Psoas muscle (tissue), 8 donors: ENCODE measurements at places on chromosomes 11 and 22.

GRCh38 chr11:64534391-64534801 is 56.6 kb upstream of the SLC22A12 start:
- DNase-seq = no peak

- DNase-seq = no peak
These were observed 2.5 kb downstream of the USP18 start for GRCh38 chr22:18152519-18152918.

DNA sequence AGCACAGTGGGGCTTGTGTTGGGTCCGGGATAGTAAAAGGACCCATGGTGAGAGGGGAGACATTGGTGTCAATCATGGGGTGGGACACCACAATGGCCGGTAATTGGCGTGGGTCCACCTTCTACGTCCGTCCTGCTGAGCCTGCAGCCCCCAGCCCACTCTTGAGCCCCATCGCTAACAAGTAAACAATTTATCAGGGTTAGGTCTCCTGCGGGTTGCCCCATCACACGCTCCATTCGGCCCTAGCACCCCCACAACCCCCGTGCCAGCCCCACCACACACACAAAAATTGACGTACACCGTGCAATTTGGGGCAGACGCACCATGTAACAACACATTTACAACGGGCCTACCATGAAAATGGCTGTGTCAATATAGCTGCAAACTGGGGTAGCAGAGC is 86.5 kb upstream of the HTATIP2 start:
- DNase-seq = no peak

GRCh38 chr22:43897751-43898261 is 6.0 kb upstream of the PNPLA5 start:
- no peak for DNase-seq

DNA sequence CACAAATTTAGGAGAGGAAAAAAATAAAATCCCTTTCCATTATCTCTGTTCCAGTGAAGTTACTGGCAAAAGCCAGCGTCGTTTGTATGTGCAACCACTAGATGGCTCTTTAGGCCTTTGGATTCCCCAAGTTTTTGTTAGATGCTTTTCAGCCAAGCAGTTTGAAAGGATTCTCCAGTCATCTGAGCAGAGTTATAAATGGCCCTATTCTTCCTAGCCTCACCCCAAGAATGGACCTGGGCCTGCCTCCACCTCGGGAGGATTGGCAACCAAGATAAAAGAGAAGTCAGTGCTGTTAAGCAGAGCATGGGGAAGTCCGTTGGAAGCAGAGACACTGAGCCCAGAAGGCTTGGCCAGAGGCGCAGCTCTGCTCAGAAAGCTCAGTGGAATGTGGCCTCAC is 15.4 kb downstream of the FAM181B start:
- DNase-seq = no peak

- no peak for DNase-seq
These were observed 24.3 kb upstream of the OR5B12 start for GRCh38 chr11:58466293-58466692.

DNA sequence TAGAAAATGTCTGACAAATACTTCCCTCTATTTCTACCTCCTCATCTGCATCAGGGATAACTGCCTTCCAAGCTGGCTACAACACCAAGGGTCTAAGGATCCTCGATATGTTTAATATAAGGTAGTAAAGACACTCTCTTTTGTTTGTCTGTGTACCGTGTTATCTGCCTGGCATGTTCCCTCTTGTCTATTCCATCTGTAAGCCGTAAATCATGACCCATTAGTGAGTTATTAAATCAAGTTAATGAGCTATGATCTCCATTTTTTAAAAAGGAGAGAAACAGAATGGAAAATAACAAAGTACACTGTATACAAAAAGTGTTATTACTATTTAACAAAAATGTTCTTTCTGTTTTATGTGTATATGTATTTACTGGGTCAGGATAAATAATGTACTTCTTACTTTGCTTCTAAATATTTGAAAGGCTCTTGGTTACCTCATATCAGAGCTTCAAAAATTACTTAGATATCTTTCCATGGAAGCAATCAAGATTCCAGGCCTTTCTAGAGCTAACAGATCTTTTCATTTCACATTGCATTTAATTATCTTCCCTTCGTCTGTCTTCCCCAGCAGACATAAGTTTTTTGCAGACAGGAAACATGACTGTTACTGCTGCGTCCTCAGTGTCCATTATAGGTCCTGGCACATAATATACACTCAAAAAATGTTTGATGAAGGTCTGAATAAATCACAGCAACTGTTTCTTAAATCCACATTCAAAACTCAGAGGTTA is 342.6 kb upstream of the CCDC90B start:
- no peak for DNase-seq

- no peak for DNase-seq
These were observed 32.5 kb upstream of the RTL6 start for GRCh38 chr22:44530569-44530968.
